NCI-H2029 (cell line): ENCODE measurements at places on chromosomes 4 and X.

GRCh38 chr4:14504162-14504561, 498.1 kb upstream of the CPEB2 start:
- DNase-seq = no peak

- DNase-seq = no peak
Observed at GRCh38 chr4:153018684-153019083, 82.6 kb downstream of the FHDC1 start.

DNA sequence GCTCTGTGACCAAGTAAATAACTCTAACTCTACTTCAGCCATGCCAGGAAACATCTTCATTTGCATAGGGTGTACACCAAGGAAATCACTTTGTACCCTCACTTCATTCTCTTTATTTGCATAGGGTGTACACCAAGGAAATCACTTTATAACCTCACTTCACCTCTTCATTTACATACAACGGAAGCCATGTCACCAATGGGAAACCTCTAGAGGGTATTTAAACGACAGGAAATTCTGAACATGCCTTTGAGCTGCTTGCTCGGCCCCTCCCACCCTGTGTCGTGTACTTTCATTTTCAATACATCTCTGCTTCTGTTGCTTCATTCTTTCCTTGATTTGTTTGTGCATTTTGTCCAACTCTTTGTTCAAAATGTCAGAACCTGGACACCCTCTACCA, 848.1 kb upstream of the FRG1 start:
- peak; percentile 10 for DNase-seq

- no peak for DNase-seq
Observed at GRCh38 chr4:40688446-40689095, 58.9 kb upstream of the RBM47 start.

GRCh38 chr4:54837576-54838140, 179.9 kb downstream of the KIT start:
- no peak for DNase-seq

DNA sequence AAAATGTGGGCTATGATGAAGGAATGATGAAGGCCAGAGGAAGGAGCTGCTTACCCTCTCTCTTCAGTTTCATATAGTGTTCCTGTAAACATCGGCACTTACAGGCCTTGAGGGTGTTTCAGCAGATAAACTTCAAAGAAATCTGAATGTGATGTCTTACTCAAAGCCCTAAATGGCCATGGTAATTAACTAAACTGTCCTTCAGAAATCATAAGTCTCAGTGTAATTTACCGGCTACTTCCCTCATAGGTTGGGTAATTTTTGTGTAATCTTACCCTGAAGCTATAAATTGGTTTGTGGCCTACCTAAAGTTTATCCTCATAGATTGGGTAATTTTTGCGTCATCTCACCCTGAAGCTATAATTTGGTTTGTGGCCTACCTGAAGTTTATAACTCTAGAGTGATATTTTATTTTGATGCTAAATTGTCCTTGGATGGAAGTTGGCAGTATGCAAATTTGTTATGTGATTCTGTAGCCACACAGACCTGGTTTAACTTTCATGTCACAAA, 2700.3 kb downstream of the ARAP2 start:
- no peak for DNase-seq

DNA sequence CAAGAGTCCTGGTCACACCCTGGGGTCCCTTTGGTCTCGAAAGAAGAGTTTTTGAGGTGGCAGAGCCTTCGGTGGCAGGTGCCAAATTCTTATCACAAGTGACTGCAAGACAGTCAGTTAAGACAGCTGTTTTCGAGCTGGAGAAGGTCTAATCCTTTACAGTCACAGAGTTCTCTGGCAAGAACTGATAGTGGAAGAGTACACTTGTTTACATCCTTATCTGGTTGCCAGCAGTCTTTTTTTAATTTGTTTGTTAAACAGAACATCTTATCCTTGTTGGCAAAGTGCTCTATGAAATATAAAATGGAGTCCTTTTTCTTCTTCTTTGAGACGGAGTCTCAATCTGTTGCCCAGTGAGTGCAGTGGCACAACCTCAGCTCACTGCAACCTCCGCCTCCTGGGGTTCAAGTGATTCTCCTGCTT, 50.4 kb upstream of the ELOVL6 start:
- no peak for DNase-seq

- no peak for DNase-seq
Observed at GRCh38 chrX:124540474-124540873, 194.1 kb downstream of the SH2D1A start.
